CD4-positive, alpha-beta T cell treated with Interleukin-12 subunit alpha and Interleukin-12 subunit beta, for 1 hour (primary cell): ENCODE measurements at places on chromosomes 1 and 21.
A peak's percentile ranks its signal among the peaks of the same experiment; 100 is the strongest.

DNA sequence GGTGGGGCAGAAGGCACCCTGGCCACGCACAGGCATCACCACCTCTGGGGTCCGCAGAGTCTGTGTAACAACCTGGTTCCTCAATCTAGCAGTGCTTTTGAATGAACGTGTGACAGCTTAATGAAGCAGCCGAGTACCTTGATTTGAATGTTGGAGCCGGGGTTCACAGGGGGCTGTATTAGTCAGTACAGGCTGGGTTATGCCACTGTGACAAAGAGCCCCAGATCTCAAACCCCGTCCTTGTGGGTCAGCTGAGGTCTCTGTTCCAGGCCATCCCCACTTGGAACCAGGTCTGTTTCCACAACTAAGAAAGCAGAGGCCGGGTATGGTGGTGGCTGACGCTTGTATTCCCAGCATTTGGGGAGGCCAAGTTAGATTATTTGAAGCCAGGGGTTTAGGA, 10.5 kb downstream of the TMEM240 start:
- no peak for DNase-seq

DNA sequence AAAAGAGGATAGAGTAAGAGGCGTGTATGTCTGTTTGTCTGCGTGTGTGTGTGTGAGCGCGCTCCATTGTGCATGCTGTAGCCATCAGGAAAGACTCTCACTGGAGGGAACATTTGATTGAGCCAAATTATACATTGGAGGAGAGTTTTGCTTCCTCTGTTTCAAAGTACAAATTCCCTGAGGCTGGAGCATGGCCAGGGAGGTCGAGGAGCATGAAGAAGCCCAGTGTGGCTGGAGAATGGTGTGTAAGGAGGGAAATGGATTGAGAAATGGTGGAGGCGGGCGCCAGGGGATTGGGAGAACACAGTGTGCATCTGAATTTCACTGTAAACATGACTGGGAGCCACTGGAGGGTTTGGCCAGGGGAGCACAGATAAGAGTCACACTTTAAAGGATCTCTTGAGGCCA, 22.1 kb upstream of the EFNA1 start:
- DNase-seq = no peak

DNA sequence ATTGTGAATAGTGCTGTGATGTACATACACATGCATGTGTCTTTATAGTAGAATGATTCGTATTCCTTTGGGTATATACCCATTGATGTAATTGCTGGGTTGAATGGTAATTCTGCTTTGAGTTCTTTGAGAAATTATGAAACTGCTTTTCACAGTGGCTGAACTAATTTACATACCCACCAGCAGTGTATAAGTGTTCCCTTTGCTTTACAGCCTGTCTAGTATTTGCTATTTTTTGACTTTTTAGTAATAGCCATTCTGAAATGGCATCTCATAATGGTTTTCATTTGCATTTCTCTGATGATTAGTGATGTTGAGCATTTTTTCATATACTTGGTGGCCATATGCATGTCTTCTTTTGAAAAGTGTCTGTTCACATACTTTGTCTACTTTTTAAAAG, 54.5 kb upstream of the FAM78B start:
- DNase-seq = no peak

DNA sequence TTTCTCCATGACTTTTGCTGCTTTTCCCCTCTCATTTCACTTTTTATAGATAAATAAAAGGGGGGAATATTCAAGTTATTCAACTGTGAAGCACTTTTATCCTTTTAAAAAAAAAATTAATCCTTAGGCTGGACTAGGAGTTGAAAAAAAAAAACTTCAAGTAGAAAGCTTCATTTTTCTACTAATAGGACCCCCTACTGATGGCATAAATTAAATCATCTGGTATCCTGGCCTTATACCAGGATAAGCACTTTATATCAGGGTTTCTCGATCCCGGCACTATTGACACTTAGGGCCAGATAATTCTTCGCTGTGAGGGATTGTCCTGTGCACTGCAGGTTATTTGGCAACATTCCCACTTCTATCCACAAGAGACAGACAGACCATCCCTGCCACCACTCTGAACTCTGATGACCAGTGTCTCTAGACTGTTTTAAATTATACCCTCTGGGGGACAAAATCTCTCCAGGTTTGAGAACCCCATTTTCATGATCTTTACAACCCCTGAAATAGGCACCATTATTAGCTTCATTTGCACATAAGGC, 17.6 kb downstream of the USP33 start:
- no peak for DNase-seq

DNA sequence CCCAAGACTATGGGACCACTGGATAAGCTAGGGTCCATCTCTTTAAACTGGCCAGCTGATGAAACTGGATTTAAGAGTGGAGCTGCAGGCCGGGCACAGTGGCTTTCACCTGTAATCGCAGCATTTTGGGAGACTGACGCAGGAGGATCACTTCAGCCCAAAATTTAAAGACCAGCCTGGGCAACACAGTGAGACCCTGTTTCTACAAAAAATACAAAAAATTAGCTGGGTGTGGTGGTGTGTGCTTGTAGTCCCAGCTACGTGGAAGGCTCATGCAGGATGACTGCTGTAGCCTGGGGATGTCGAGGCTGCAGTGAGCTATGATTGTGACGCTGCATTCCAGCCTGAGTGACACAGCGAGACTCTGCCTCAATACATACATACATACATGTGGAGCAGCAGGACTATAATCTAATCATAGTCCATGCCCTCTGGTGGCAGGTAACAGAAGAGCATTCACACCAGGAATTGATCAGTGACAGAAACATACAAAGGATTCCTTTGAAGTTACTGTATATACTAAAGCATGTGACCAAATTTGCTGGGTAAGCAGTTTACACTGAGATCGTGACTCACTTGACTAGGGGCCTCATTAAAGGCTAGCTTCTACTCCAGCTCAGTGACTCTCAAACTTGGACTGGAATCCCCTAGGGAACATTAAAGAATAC, 101.5 kb upstream of the SLFNL1 start:
- DNase-seq = peak; percentile 2

DNA sequence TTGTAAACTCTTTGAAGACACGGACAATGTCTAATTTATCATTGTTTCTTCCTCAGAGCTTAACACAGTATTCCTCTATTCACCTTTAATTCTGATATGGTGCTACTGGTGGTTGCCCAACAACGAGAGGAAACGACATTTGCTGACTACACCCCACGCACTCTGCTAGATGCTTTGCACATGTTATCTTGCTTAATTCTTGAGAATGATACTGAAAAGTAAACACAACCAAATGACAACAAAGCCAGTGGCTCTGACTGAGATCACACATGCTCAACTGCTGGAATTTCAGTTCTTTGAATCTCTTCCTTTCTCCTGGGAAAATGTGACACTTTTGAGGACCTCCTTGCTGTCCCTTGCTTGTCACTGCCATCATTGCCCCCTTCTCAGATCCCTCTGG, 37.2 kb upstream of the DDAH1 start:
- DNase-seq = no peak

- DNase-seq = no peak
Measured at GRCh38 chr1:99777752-99778151, 11.3 kb upstream of the FRRS1 start.

DNA sequence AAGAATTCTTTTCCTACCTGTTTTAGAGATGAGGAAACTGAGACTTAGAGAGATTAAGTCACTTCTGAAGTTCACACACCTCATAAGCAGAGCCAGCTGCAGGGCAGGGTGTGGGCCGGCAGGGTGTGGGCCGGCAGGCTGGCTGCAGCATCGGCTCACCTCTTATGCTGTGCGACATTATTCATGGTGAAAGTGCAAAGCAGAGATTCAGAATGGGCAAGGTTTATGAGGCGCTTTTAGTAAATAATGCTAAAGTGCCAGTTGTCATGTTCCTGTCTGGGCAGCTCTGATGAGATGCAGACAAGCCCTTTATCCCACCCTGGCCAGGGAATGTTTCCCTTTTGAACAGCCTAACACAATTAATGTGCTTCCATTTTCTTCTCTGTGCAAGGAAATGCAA, 14.6 kb downstream of the MAB21L3 start:
- DNase-seq = no peak

GRCh38 chr1:63368131-63368530, 704 bp downstream of the ALG6 start:
- no peak for DNase-seq

DNA sequence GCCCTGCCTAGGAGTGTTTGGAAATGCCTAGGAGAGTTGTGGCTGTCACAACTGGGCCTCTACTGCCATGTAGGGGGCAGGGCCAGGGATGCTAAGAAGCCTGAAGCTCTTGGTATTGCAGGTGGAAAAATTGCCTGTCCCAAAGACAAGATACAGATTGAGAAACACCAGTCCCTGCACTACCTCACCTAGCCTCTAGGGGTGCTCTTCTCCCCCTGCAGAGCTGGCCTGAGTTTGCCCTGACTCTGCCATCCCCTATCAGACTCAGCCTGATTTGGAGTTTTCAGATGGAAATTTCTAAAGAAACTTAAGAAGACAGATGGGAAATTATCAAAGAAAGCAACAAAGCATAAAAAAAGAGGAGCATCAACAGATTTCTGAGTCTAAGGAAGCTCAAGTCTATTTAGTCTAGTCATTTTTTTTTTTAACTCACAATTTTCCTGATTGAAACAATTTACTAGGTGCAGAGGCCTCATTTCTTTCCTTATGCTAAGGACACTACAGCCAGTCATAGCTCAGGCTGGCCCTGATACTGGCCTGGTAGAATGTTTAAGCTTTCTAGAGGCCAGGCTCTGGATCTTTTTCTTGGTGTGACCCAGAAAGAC, 61.4 kb upstream of the LRRN2 start:
- peak; percentile 55 for DNase-seq

GRCh38 chr1:234484991-234485739, 6.2 kb upstream of the TARBP1 start:
- no peak for DNase-seq

DNA sequence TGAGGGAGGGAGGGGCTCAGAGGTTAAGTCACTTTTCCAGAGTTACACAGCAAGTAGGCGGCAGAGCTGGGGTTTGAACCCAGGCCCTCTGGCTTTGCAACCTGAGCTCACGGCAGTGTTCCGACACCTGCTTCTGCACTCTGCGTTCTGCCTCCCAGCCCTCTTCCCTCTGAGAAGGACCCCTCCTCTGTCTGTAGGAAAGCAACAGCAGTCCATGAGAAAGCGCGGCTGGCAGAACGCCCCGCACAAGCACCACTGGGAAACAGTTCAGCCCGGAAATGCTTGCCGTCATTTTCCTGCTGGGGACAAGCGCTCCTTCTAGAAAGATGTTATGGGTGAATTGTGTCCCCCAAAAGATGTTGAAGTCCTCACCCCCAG, 241.1 kb downstream of the NPHP4 start:
- no peak for DNase-seq

DNA sequence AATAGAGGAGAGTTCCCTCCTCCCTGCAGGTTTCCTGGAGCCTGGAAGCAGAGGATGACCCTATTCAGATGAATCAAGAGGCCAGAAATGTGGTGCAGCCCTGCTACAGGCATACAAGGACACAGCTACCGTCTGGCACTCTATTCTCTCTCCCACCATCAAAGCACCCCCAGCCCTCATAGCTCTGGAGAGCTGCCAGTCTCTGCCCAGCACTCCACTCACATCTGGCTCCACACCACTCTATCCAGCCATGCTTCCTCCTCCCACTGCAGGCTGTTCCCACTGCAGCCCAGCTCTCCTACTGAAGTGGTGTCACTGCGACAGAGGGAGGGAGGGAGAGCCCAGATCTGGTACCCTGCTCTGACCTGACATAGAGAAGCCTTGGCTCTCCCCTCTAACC, 18.4 kb downstream of the SYT2 start:
- no peak for DNase-seq

- no peak for DNase-seq
Measured at GRCh38 chr1:45001011-45001481, 10.1 kb downstream of the HECTD3 start.

DNA sequence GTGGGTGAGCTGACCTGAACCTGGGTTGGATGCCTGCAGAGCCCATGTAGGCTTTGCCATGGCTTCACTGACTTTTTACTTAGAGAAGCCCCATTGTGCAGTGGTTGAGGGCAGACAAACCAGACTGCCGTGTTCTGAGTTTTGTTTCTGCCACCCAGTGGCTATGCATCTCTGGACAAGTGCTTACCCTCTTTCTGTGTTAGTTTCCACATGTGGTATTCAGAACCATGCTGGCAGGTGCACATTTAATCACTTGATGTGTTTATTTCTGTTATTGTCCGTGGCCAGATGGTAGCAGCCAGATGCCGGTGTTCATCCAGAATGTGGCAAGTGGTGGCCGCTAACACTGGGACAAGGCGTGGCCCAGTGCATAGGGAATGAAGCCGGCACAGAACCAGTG, 10.3 kb upstream of the PTPN7 start:
- DNase-seq = no peak

DNA sequence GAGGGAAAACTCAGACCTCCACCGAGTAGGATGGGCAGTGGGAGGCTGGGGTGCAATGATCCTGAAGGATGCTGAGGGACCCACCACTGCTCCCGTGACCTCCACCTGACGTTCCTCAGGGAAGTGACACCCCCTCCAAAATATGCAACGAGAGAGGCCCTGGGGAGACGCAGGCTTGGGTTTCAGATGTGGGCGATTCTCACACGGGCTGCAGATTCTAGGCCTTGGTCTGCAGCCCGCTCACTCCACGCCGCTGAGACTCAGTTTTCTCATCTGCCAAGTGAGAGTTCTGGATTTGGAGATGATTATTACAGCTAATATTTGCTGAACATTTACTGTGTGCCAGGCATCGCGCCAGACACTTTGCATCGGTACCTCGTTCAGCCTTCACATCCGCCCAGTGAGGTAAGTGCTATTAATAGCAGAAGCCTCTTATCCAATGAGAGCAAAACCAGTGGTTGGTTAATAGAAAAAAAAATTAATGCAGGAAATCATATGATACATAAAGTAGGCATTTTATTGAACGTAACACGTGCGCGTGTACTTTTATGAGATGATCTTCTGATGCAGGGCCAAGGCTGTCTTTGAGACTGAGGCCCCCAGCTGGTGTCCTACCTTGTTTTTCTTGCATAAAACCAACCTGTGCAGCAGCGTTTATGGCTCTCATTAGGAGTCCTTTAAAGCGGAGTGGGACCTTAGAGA, 102.0 kb upstream of the RUNX3 start:
- peak; percentile 85 for DNase-seq

DNA sequence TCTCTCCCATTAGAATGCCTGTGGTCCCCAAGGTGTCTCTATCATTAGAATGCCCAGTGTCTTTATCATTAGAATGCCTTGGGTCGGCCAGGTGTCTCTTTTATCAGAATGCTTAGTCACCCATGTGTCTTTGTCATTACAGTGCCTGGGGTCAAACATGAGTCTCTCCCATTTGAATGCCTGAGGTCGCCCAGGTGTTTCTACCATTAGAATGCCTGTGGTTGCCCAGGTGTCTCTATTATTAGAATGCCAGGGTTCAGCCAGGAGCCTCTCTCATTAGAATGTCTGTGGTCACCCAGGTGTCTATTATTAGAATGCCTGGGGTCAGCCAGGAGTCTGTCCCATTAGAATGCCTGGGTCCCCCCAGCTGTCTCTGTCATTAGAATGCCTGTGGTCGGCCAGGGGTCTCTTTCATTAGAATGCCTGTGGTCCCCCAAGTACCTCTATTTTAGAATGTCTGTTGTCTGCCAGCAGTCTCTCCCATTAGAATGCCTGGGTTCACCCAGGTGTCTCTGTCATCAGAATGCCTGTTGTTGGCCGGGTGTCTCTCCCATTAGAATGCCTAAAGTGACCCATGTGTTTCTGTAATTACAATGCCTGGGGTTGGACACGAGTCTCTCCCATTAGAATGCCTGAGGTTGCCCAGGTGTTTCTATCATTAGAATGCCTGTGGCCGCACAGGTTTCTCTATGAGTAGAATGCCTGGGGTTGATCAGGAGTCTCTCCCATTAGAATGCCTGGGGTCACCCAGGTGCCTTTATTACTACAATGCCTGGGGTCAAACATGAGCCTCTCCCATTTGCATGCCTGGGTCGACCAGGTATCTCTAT, 57.1 kb downstream of the RNF187 start:
- DNase-seq = no peak

- no peak for DNase-seq
Measured at GRCh38 chr1:81803431-81804110, 2.8 kb downstream of the ADGRL2 start.
